ENCODE measurements at places on chromosomes 5 and 9.

DNA sequence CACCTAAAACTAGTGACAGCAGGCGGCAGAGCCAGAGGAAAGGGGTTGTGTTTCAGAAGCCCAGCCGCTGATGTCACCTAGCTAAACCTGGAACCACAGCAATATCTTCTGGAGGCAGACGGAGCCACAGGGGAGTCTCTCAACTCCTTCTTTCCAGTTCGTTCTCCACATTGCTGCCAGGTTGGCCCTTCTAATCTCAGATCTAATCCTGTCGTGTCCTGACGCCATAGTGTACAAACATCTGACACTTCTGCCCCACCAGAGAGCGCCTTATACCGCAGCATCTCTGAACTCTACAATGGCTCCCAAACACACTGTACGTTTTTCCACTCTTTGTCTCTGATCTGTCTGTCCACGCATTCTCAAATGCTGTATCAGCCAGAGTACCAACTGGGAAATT is 240.0 kb downstream of the SMARCA2 start:
- no peak for DNase-seq

GRCh38 chr9:69812068-69813000 is 8.3 kb upstream of the CFAP95 start:
- no peak for DNase-seq

DNA sequence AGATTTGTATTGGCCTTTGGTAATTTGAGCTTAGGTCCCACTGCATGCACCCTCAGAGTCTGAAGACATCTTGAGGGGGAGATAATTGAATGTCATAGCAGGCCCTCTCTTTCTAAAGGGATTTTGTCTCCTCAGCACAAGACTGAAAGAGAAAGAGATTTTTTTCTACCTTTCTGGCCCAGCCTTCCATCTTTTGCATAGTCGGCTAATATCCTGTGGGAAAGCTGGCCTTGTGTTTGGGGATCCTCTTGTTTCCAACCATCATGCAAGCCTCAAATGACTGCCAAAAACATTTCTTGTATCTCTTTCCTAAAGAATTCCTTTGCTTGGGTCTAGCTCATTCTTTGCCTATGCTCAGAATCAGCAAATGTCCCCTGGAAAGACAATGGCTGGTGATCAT is 42.0 kb upstream of the CDK5RAP2 start:
- no peak for DNase-seq

- no peak for DNase-seq
Observed at GRCh38 chr9:77899679-77900354, 131.8 kb downstream of the GNAQ start.

DNA sequence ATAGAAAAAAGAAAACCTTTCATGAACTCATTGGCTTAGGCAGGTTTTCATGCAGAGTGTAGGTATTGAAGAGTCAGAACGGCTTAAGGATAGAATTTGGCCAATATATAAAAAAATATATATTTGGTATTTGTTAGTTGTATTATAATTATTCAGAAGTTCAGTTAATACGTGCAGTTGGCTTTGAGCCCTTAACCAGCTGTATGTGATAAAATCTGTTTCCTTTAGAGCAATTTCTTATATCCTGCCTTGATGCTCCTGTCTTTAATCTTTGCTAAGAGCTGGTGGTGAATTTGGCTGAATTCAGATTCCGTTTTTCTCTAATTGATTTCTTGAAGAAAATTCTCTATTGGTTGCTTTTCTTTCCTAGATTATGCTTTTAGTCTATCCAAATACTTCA is 3.7 kb downstream of the ANXA1 start:
- no peak for DNase-seq

DNA sequence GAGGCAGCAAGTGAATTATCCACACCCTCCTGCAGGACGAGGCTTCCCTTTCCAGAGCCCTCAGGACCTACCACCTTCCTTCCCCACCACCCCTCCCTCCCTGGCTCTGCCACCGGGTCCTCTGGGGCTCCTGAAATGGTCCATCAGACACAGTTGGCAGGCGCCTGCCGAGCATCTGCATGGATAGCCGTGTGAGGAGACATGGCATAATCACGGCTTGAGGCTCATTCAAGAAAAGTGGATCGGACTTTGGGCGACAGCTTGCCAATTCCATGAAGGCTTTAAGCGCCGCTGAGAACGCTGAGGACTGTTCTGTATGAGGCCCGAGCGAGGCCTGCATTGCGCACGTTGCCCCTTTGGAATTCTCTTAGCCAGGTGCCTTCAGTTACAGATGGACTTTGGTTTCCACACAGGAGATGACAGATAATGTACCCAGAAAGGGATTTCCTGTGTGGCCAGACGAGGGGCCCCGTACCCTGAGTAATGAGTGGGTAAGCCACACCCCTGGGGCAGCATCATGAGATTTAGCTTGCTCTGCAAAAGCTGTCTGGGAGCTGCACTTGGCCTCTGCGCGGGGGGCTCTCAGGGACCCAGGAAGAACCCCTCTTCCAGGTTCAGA is 179.8 kb downstream of the OLFM1 start:
- no peak for DNase-seq

DNA sequence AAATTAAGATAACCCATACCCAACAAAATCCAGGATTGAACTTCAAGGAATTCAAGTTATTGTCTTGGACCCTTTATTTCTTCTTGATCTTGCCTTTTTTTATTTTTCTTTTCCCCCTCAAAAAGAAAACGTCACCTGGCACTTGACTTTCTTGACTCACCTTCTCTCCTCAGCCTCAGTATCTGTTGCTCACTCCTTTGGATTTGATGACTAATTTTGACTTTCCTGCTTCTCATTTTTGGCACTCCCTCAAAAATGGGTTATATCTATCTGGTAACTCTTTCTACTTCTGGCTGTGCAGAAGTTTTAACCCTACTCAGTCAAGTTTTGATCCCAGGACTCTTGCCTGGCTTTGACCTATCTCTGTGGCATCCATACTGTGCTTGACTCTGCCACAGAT is 66.6 kb upstream of the SPATA31D4 start:
- DNase-seq: no peak

All from keratinocyte (primary cell).